ENCODE measurements at places on chromosomes 13 and 19. TPM values are rescaled to one million over a fixed set of nuclear protein-coding genes. Genes with fewer than 3 reads are reported as not detected.

DNA sequence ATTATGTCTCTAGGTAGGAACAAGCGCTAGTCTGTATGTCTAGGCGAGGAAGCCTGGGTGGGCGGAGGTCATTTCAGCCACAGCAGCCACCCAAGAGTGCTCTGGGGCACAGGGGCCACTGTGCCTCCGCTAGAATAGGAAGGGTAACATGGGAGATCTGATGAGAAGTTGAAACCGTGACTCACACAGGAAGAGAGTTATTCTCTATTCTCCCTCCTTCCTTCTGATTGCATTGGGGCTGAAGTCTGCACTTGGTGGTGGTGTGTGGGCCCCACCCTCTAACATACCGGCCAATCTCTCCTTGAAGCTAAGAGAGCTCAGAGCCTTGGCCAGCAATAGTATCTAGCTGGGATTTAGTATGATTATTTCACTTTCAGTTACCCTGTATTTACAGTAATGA, 20.3 kb upstream of the GGACT start:
- peak; percentile 13 for DNase-seq

GRCh38 chr13:59666504-59666903, 497.2 kb downstream of the DIAPH3 start:
- no peak for DNase-seq

DNA sequence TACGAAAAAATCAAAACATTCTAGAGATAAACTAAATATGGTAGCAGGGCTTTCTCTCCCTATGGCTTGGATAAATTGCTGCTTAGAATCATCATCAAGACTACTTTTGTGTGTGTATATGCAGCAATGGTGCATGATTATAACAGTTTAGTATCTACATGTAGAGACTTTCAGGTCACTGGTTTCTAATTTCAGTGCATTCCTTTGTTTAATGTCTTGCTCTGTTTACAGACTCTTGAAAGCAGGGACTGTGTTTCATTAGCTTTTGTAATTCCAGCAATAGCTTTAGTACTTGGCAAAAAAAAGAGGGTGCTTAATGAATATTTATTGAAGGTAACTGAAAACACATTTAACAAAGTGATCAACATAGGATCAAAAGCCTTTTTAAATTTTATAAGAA, 420.7 kb downstream of the PCDH9 start:
- DNase-seq = no peak

GRCh38 chr13:83274679-83275078, 607.6 kb downstream of the SLITRK1 start:
- no peak for DNase-seq

GRCh38 chr13:94703721-94704314, 8.5 kb downstream of the SOX21 start:
- DNase-seq = no peak

GRCh38 chr13:42746866-42747265, 34.5 kb upstream of the FAM216B start:
- DNase-seq = no peak

DNA sequence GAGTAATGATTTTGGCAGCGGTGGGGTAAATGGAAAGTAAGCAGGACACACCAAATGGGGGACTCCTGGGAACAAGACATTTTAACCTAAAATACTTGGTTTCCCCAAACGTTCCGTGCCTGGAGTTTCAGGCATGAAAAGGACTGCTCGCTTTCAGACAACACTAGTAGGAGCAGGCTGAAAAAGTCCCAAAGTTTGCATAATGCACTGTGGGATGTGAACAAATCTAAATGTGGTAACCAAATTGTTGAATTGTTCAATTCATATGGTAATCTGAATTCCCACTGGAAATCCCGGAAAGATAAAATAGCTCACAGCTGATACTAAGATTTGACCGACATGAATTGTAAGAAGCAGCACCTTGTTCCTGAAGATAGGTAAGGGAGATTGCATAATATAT, 467.2 kb upstream of the ARGLU1 start:
- DNase-seq = no peak

DNA sequence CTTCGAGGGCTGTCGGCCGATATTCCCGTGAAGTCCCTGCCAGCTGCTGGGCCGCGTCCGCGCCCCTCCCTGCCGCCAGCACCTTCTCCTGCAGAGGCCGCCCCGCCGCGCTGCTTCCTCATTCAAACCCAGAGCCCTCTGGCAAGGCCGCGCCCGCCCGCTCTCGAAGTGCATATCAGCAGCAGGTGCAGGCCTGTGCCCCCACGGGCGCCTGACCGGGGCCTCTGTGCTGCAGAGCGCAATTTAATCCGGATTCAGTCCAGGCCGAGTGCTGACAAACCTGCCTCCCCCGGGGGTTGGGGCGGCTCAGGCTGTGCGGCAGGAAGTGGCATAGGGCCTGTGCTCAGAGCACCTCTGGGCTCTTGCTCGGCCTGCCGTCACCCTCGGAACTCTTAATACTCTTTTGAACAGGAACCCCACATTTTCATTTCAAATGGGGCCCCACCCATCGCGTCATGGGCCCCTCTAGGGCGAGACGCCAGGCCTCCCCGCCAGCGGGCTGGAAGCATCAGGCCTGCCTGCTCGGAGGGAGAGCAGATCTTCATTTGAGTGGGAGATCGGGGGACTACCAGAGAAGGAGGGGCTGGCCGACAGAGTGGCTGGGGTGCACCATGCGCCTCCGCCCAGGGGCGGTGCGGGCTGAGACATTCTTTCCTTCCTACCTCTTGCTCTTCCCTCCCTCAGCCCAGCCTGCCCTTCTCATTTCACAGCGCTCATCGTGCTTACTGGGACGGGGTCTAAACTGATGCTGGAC, 125.7 kb downstream of the TNFRSF19 start:
- peak; percentile 70 for DNase-seq

Gene ATP8B3
- total RNA-seq = 5.3 TPM

Gene VSTM1
- total RNA-seq = 0.72 TPM

Gene ZNF440
- total RNA-seq = 21.8 TPM

Gene KIR2DL4
- 14.5 TPM for total RNA-seq

Gene UGGT2
- 0.63 TPM for total RNA-seq

Gene FXYD1
- not detected for total RNA-seq

Data from natural killer cell (primary cell).